ENCODE measurements at places on chromosomes 11 and 22. TPM values are rescaled to one million over a fixed set of nuclear protein-coding genes. Genes with fewer than 3 reads are reported as not detected.

DNA sequence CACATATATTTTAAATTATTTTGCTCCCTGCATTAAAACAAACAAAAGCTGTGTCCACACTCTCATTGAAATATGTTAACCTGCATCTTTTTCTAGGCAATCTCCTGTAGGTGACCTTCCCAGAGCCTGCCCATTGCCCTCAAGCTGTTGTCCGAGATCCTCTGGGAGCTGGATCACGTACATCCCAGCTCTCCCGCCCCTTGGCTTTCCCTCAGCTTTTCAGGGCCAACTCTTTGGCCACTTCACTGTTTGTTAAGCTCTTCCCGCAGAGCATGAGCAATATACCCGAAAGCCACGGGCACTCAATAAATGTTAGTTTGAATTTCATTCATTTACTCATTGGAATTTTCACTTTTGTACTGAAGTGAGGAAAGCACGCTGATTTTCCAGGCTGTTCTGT lies 32.2 kb downstream of the ELMOD1 start:
- no peak for DNase-seq

DNA sequence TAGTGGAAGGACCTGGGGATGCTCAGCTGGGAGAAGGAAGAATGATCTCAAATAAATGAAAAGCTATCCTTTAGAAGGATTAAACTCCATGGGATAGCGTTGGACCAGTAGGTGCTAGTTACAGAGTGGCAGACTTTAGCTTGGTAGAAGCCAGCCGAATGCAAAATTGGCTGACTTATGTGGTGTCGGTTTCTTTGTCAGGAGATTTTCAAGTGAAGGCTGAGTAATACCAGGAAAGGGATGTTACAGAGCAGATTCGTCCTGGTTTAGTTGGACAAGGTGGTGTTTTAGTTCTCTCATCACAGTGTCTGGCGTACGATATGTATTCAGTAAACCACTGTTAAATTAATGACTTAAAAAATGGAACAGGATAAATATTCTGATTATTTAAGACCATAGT lies 26.0 kb downstream of the FDX1 start:
- no peak for DNase-seq

Gene NEFH
- total RNA-seq: 0.32 TPM

Gene BEST1
- total RNA-seq: 30.9 TPM

- no peak for DNase-seq
Measured at GRCh38 chr11:34652191-34652973, 31.5 kb downstream of the EHF start.

DNA sequence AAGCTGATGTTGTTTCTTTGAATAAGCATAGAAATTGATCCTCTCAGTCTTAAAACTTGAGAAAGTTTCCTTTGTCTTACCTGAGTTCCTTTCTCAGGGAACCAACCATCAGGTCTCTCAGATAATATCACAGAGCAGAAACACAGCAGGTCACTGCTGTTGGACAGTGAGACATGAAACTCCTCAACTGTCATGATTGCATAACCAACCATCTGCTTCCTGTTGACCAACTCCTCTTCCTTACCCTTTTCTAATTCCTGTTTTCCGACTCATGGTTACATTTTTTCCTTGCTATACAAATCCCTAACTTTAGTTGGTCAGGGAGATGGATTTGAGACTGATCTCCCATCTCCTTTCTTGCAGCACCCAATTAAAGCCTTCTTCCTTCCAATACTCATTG lies 845.3 kb downstream of the FAM181B start:
- no peak for DNase-seq

GRCh38 chr11:35096723-35097122 lies 42.2 kb upstream of the CD44 start:
- DNase-seq: no peak

DNA sequence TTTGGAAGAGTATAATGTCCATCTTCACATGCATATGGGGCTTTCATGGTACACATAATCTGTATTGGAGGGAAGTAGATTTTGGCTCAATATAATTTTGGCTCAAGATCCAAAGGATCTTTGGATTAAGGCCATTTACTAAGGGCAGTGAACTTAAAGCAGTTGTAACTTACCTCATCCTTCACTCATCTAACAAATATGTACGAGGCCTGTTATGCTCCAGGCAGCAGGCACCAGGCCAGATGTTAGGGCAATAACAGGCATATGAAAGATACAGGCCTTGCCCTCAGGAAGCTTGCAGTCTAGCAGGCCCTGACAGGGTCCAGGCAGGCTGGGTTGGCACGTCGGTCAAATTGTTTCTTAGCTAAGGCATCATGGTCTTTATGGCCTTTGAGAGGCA lies 44.6 kb downstream of the LIF start:
- DNase-seq: no peak

- no peak for DNase-seq
Measured at GRCh38 chr22:49587987-49588386, 239.7 kb downstream of the BRD1 start.

GRCh38 chr22:48802576-48802975 lies 1025.1 kb downstream of the BRD1 start:
- peak; percentile 44 for DNase-seq

Gene CHCHD10
- 2.0 TPM for total RNA-seq

DNA sequence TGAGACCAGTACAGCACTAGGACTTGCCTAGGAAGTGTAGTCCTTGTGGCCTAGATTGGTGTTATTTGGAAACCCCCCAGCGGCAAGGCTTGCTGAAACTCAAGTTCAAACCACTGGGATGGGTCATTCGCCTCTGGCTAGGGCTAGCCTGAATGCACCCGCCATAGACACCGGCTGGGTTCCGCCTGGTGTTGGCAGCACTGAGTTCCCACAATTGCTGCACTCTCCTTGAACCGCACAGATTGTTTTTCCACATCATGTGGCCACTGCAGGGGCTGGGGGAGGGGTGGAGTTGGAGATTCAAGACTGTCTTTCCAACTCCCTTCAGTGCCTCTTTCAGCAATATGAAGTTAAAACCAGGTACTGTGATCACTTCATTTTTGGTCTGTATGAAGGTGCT lies 43.1 kb downstream of the CCDC73 start:
- DNase-seq: no peak

- DNase-seq: no peak
Measured at GRCh38 chr11:28983780-28984179, 875.6 kb downstream of the METTL15 start.

Gene KIF18A
- not detected for total RNA-seq

DNA sequence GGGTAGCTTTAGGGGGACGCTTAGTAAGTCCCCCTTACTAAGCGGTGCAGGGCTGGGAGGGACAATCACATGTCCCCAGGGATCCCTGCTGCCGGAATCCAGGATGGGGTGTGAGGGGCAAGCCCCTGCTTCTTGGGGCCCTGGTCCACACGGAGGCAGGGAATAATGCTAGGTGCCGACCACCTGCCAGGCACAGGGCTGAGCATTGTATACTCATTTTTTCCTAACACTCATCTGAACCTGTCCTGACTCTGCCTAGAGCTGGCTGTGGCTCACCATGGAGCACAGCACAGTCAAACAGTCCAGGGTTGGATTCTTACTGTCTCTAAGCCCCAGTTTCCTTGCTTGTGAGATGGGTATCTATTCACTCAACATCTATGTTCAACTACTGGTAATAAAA lies 1.4 kb upstream of the LTBP3 start:
- no peak for DNase-seq

Gene LRRC75B
- total RNA-seq: 22.7 TPM

DNA sequence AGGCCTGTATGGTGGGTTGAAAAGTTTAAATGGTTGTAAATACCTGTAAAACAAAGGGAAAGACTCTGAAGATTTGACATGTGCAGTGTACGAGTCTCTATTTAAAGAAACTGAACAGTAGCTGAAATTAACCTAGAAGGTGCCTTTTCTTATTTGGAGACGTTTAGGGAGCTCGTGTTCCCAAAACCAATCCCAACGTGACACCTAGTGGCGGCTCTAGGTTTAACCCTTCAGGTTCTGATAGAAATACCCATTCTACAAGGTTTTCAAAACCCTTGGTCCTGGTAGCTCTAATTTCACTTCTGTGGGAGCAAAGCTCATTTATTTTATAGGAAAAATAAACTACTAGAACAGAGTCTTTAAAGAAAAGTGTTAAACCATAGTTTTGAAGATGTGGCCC lies 258.3 kb downstream of the LRRC4C start:
- DNase-seq: no peak
